ENCODE measurements at places on chromosomes 6 and 20. TPM values are rescaled to one million over a fixed set of nuclear protein-coding genes. Genes with fewer than 3 reads are reported as not detected.

DNA sequence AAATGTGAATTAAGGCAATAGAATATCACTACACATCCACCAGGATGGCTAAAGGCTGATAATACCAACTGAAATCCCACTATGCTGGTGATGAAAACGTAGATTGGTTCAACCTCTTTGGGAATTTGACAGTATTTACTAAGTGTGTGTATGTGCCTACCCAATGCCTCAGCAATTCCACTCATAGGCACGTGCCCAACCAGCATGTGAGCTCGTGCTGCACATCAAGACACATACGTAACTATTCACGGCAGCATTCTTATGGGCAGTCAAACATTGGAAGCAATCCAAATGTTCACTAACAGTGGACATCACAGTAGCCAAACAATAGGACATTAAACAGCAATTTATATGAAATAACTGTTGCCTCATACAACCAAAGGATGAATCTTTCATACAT lies 15.7 kb upstream of the AFDN start:
- DNase-seq, result no peak

DNA sequence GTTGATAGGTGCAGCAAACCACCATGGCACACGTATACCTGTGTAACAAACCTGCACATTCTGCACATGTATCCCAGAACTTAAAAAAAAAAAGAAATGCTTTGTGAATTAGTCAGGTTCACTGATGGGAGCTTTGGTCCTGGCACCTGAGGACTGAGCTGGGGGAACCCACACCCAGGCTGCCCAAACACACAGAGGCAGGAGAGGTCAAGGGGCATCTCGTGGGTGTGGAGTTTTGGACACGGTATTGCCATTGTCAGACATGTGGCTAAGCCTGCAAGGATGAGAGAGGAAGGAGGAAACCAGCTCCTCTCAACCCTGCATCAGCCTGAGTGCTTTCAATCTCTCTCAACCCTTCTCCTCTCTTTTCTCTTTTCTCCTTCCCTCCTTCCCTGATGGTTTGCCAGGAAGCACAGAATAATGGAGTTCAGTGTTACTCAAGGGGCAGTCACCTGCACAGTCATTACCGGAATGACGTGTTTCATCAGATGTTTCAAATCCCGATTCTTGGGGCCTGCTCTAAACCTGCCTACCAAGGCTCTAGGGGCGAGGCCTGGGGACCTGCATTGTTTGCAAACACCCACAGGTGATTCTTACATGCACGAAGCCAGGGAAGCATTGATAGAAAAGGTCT lies 89.9 kb upstream of the NEDD9 start:
- no peak for DNase-seq

DNA sequence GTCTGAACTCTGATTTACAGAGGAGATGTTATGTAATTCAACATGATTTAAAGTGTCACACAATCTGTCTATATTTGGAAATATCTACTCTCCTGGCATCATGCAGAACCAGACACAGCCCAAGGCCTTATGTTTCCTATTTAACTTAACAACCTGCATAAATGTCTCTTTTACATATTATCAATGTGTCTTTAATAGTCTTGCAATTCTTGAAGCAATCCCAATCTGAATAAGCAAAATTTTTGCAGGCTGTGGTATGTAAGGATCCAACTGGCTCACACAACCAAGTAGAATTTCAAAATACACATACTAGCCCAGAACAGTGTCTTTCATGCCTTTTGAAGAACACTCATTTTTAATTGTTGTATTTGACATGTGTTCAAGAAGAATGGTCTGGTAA lies 443.2 kb downstream of the MAFB start:
- DNase-seq, result no peak

DNA sequence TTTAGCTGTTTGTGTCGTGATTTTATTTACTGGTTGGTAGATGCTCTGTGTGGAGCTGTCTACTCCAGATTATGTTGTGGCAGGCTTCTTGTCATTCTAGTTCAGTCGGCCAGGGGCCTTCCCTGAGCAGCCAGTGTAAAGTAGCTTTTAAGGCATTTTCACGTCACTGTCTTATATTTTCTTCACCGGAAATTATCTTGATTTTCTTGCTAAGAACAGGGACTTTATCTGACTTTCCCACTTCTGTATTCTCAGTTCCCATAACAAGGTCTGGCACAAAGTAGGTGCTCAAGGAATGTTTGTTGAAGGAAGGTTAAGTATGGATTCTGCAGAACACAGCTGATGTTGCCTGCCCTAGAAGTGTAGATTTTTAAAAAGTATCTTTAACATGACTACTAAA lies 868 bp downstream of the LTV1 start:
- DNase-seq, result no peak

GRCh38 chr6:153392156-153392555 lies 261.1 kb upstream of the RGS17 start:
- no peak for DNase-seq

DNA sequence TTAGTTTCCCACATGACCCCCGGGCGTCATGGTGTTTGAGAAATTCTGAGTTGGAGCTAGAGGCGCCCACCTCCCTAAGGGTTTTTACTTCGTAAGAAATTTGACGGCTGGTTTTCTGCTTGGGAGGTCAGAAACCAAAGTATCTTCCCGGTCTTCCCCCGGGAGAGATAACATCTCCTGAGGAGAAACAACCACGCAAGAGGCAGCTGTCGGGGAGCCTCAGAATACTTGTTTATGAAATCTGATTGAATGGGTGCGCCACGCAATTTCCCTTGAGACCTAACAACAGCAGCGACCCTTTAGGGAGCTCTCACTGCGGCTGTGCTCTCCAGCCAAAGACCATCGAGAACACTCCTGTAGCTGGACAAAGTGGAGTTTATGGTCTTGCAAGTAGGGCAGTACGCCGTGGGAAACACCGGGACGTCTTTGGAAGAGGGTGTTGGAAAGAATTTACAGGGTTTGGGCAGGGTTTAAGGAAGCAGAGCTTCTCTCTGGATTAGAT lies 608 bp upstream of the EIF2S2 start:
- DNase-seq, result peak; percentile 60

GRCh38 chr6:170262489-170263088 lies 28.3 kb downstream of the DLL1 start:
- DNase-seq, result no peak

- no peak for DNase-seq
These were observed 97.3 kb downstream of the RPP40 start for GRCh38 chr6:4906293-4907276.

- no peak for DNase-seq
These were observed 21.0 kb downstream of the PFDN4 start for GRCh38 chr20:54228841-54229240.

DNA sequence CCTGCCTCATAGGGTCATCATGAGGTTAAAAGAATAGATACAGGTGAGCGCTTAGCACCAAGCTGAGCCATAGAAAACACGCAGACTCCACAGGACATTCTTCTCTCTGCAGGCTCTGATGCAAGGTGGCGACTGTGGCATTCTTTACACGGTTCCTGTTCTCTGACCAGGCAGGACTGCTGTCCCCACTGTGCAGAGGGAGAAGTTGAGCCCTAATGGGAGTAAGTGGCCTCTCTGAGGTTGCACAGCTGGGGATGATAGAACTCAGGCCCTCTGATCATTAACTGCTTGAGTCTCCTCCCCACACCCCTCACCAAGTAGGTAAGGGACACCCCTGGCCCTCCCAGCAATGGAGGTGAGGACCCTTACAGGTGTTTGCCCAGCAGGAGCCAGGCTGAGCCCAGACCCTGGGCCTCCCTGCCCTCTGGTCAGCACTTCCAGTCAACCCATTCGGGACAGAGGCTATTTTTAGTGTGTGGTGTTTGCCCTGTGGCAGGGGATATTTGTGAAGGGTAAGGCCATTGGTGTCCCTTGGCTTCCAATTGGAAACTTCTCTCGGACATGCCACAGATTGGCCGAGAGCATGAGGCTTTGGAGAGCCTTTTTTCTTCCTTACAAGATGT lies 116.8 kb downstream of the VEGFA start:
- no peak for DNase-seq

GRCh38 chr6:158384671-158385110 lies 72.4 kb downstream of the TULP4 start:
- DNase-seq, result no peak

DNA sequence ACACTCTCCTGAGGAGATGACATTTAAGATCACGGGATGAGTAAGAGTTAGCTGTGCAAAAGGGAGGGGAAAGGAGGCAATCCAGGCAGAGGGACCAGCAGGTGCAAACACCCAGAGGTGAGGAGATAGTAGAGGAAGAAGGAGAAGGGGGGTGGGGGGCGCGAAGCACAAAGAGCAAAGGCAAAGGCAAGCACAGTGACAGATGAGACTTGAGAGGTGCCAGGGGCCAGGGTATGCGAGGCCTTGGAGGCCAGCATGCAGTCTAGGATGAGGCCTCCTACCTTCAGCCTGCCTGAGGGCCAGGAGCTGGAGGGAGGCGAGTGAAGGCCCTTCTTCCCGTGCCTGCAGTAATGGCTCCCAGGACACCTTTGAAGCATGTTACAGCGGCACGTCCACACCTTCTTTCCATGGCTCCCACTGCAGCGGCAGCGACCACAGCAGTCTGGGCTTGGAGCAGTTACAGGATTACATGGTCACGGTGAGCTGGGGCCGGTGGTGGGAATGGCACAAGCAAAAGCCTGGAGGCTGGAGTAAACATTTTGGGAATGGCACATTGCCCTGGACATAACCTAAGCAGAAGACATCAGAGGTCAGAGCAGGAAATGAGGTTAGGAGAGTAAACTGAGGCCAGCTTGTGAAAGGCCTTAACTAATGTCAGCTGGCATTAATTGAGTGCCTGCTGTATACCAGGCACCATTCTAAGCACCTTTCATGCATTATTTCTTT lies 18.6 kb downstream of the CCM2L start:
- no peak for DNase-seq

- no peak for DNase-seq
These were observed 216.0 kb downstream of the HIVEP2 start for GRCh38 chr6:142728910-142729481.

GRCh38 chr6:129709196-129709768 lies 695 bp downstream of the ARHGAP18 start:
- DNase-seq, result no peak

GRCh38 chr6:11853678-11854407 lies 75.2 kb upstream of the ADTRP start:
- no peak for DNase-seq

- peak; percentile 79 for DNase-seq
These were observed 5.7 kb downstream of the MAFB start for GRCh38 chr20:40683221-40683893.

DNA sequence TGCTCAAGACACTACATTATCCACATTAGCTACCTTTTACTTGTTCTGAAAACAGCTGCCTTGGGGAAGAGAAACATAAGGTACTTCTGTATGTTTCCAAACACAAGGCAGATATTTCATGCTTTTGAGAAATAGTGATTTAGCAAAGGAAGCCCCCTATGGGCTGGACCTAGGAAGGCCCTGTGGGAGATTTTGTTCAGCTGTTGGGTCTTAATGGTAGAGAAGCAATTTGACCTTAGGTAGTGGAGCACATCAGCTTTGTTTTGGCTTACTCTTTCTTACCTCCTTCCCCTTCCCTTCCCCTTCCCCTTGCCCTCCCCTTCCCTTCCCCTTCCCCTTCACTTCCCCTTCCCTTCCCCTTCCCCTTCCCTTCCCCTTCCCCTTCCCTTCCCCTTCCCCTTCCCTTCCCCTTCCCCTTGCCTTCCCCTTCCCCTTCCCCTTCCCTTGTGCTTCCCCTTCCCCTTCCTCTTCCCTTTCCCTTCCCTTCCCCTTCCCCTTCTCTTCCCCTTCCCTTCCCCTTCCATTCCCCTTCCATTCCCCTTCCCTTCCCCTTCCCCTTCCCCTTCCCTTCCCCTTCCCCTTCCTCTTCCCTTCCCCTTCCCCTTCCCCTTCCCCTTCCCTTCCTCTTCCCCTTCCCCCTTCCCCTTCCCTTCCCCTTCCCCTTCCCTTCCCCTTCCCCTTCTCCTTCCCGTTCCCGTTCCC lies 84.6 kb downstream of the ANKS1A start:
- no peak for DNase-seq

DNA sequence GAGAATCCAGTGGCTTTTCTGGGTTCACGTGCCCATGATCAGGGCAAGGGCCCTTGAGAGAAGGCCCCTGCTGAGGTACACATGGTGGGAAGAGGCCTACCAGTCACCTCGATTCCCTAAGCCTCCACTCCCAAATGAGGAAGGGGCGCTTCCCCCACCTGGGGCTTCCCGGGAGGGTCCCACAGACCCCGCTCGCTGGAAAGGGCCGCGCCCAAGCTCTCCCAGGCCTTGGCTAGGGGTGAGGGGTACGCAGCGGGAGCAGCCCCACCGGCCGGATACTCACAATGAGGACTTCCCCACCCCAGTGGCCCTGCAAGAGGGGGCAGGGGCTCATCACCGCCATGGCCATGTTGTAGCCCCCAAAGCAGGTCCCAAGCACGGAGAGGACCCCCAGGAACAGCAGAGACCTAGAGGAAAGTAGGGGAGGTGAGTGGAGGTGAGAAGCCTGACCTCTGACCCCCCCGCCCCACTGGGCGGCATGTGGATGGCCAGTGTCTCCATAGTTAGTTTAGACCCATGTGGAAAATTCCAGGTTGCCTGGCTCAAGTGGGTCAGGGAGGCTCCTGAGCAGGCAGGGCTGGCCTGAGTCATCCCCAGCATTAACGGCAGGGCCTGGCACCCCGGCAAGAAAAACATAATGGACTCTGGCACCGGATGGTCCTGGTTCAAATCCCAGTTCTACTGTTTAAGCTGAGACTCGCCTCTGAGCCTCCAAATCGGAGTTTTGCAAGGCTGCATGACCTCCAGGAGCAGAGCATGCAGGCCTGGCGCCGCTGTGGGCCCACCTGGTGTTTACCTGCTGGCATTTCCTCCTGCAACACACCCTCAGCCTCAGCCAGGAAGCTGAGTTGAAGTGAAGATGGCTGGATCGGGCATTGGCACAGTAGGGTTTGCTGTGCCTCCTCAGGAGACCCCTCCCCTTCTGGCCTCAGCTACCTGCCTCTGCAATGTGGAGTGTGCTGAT lies 6.6 kb downstream of the SLC52A3 start:
- DNase-seq, result no peak

DNA sequence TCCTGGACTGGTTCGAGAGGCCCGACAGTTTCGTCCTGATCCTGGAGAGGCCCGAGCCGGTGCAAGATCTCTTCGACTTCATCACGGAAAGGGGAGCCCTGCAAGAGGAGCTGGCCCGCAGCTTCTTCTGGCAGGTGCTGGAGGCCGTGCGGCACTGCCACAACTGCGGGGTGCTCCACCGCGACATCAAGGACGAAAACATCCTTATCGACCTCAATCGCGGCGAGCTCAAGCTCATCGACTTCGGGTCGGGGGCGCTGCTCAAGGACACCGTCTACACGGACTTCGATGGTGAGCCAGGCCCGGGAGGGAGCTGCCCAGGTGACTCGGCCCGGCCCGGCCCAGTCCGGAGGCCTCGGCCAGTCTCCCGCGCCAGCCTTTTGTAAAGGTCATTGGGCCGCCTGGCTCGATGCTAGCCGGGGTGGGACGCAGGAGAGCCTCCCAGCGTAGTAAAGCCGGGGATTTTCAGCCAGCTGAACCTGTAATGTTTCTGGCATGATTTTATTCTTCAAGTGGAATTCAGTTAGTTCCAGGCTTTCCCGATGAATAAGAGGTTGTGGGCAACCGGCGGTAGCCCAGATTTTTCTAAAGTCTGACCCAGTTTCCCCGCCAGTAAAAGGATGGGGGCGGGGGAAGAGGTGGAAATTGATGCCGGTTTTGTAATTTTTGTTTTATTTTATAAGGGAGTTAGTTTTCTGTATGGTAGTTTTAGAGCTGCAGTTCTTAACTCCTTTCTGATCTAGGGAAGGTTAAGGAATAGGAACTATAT lies 1.4 kb downstream of the PIM1 start:
- DNase-seq, result peak; percentile 64

Gene MAFB
- 14.2 TPM for total RNA-seq

Gene CNBD2
- 1.0 TPM for total RNA-seq

Gene GABRR2
- total RNA-seq, result 0.35 TPM

Gene PREX1
- total RNA-seq, result 11.5 TPM

Gene RWDD2A
- 4.0 TPM for total RNA-seq

Gene EYA4
- 16.2 TPM for total RNA-seq

Gene ZNF391
- total RNA-seq, result 1.3 TPM

Gene CTCFL
- total RNA-seq, result not detected

Gene ARHGAP40
- total RNA-seq, result not detected

Gene FAM184A
- total RNA-seq, result 2.2 TPM
